ENCODE measurements at places on chromosomes 1 and 21.
A peak's percentile ranks its signal among the peaks of the same experiment; 100 is the strongest.

- DNase-seq, result no peak
These were observed 205.2 kb downstream of the ASTN1 start for GRCh38 chr1:176959191-176959820.

- DNase-seq, result no peak
These were observed 6.3 kb downstream of the AP4B1 start for GRCh38 chr1:113898241-113898814.

DNA sequence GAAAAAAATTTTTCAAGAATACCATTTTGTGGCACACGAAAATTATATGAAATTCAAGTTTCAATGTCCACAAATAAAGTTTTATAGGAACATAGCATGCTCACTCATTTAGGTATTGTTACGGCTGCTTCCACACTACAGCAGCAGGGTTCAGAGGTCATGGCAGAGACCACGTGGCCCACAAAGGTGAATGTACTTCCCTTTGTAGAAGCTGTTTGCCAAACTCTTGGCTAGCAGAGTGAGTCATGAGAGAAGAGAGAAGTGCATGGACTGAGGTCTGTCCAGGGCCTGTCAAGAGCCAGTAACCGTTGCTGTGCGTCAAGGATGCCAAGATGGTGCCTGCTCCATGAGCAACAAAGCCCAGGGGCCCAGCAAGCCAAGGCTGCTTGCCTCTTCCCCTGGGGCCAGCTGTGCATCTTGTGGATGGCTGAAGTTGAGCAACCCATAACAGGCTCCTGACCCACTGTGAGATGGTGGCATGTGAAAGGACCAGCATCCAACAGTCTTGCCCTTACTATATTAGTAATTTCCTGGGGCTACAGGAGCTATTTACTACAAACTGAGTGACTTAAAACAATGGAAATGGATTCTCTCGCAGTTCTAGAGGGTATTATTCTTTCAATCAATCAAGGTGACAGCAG lies 64.8 kb upstream of the ATP5PO start:
- DNase-seq, result no peak

DNA sequence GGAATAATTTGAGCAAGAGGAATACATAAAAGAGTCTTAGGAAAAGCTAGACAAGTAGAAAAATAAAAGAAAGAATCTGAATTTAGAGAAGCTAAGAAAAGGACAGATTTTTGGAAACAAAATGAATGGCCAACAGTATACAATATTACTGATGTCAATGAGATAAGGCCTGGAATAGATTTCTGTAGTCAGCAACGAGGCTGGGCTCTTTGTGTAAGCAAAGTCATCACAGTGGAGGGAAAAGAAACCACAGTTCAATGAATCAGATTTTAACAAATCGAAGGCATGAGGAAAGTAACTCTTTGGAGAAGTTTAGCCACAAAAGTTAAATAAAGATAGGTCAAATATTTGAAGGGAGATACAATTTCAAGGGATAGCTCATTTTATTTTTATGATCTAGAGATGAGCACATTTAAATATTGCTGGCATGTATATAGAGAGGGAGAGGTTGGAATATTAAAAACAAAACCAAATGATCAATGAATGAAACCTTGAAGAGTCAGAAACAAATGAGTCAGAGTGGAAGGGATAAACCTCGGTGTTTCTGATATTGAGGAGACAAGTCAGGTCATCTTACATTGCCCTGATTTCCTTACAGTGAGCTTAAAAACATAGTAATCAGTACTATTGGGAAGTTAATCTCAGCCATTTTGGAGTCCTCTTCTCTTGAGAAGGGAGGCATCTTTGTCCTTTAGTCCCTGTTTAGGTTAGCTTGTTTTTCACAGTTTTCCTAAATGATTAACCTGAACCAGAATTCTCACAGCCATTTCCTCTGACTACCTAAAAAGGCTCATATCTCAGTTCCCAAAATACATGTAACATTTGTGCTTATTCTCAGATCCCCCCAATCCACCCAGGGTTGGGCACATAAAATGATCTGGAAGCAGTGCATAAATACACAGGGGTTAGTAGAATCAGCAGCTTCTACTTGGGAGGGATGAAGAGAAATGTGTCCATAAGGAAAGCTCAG lies 620.0 kb upstream of the B3GALT2 start:
- DNase-seq, result no peak

DNA sequence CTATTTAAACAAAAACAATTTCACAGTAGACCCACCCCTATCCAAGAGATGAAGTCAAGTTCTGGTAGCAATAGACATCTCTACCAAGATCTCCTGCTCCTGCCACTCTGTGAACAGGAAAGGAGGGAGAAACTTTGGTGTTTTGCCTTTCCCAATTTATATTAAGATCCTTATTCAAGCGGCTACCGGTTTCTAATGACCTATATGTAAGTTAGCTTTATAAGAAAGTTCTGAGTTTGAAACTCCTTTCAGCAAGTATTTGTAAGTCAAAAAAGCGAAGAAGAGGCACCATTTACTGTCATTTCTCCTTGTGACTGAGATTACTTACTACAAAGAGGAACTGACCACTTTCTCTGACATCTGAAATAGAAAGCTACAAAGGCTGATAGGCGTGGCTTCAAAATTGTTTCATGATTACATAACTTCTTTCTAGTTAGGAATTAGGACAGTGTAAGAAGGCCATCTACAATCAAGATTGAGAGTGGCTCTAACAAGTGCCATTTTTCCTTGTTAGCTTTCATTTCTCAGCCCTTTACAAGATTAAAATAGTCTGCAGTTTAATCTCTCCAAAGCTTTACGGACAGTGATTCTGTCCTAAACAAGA lies at the start of gene MNDA:
TSS of gene MNDA (plus strand) at position 448 of the 604 bp plus-strand sequence. CDS start 10,803 bp downstream, outside the sequence.
- DNase-seq, result no peak

DNA sequence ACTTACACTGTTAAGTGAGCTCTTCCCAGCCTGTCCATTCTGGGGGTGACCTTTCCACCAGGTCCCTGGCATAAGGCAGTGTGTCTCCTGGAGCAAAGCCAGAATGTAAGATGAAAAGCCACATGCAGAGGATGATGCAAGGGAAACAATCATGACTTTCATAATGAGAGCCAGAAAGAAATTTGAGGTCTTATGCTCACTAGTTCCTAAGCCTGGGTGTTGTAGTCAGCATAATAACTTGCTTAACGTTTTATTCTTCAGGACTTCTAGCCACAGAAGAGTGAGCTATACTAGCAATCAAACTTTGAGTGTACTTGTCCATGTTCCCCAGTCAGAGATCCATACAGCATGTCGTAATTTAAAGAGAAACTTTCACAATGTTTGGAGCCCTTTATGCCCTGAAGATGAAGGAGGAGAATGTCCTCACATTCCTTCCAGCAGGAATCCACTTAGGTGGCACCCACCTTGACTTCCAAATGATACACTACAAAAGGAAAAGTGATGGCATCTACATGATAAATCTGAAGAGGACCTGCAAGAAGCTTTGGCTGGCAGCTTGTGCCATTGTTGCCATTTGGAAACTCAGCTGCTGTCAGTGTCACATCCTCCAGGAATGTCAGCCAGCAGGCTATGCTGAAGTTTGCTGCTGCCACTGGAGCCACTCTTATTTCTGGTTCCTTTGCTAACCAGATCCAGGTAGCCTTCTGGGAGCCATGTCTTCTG lies 60.5 kb upstream of the FOXD3 start:
- DNase-seq, result peak; percentile 1

DNA sequence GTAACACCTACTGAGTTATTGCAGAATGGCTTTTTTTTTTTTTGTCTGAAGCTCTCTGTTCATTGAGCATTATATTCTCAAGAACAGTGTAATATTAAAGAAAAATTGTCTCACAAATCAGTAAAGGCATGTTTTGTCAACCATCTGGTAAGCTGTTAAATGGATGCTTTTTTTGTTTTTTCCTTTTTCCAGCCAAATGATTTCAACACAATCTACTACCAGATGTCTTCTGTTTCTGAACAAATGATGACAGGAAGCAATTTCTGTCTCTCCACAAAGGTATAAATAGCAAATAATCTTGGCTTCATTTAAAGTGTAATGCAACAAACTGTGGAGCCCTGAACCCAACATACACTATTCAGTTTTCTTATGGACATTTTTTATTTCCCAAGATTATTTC lies 78.6 kb upstream of the RGS2 start:
- no peak for DNase-seq

- no peak for DNase-seq
These were observed 72.0 kb upstream of the VAV3 start for GRCh38 chr1:108036796-108037562.

DNA sequence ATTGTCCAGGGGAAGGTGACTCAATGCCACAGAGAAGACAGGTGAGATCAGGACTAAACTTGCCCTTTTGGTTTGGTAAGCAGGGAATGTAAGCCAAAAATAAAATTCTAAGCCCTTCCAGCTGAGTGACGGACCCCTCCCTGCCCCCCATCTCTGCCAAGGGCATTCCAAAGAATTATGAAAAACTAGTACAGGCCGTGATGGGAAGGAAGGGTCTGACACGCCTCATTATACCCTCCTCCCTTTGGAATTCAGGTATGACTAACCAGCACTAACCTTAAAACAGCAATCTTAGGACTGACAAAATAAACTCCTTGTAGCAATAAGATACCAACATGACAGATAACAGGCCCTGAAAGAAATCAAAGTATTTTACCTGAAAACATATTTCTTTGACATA lies 99.6 kb downstream of the GABPA start:
- no peak for DNase-seq

DNA sequence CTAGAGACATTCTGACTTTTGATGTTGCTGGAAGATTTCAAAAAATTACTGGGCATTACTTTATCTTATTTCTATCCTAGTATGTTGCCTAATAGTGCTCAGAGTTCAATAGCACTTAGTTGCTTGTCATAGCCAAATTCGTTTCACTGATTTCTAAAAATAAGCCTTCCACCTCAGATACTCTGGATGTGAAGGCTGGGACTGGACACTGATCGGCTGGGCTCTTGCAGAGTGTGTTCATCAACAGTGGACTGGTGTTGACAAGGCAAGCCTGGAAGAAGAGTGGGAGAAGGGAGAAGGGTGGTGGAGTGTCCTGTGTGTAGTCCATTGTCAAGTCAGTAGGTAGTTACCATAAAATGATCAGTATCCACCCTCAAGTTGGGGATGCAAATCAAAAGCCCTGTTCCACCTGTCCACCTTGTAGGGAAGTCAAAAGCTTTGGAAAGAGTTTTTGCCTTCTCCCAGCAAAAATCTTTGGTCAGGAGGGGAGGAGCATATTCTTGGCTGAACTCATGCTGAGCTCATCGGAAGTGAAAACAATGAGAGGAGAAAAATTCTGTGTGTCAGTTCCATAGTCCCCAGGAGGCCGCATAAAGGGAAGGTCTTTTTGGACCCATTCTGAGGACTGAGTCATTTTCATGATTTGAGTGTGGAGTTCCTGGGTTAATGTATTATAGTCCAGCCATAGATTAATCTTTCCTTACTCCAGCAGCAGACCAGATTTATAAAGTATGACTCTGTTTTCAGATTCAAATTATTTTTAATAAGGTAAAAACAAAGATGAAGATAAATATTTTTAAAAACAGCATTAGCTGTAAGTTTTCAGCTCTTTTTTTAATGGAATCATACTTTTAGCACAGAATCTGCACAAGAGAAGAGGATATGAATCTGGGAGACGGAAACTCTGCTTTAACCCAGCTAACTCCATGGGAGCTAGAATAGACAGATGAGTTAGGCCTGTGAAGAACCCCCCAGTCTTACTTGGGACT lies 99.5 kb upstream of the BMP8A start:
- DNase-seq, result peak; percentile 56

- no peak for DNase-seq
These were observed 609 bp downstream of the RWDD2B start for GRCh38 chr21:29018540-29018939.

DNA sequence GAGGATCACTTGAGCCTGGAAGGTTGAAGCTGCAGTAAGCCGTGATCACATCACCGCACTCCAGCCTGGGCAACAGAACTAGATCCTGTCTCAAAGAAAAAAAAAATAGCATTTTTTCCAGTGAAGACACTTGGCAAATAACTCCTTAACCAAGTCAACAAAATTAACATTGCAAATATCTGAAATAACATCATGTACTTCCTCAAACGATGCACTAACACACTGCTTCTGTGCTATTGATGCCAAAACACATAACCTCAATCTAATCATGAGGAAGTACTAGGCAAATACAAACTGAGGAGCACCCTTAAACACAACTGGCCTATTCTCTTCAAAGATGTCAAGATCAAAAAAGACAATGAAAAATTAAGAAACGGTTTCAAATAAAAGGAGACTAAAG lies 32.3 kb downstream of the PABPC4 start:
- DNase-seq, result no peak

DNA sequence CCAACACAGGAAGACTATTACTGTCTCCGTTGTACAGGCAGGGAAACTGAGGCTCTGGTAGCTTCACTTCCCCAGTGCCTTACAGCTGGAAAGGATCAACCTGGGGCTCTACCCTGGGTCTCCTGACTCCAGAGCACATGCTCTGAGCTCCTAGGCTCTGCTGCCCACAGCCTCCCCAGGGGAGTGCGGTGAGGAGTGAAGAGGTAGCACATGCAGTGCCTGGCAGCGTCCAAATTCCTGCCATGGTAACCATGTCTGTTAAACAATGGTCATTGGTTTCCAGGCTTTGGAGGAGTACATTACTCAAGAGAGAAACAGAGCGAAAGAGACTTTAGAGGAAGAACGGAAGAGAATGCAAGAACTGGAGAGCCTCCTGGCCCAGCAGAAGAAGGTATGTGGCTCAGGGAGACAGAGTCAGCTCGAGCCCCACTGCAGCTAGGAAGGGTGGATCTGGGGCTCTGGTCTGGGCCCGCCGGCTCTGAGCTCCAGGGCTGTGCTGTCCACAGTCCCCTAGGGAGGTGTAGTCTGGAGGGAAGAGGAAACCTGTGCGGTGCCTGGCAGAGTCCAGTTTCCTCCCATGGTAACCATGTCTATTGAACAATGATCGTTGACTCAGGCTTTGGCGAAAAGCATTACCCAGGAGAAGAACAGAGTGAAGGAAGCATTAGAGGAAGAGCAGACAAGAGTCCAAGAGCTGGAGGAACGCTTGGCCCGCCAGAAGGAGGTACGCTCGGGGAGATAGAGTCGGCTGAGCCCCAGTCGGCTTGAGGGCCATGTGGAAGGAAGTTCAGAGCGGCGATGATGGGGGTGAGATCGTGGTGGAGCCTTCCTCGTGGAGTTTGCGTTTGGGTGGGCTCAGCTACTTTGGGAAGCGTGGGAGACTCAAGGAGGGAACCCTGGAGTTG lies 64.6 kb upstream of the EFHD2 start:
- no peak for DNase-seq

DNA sequence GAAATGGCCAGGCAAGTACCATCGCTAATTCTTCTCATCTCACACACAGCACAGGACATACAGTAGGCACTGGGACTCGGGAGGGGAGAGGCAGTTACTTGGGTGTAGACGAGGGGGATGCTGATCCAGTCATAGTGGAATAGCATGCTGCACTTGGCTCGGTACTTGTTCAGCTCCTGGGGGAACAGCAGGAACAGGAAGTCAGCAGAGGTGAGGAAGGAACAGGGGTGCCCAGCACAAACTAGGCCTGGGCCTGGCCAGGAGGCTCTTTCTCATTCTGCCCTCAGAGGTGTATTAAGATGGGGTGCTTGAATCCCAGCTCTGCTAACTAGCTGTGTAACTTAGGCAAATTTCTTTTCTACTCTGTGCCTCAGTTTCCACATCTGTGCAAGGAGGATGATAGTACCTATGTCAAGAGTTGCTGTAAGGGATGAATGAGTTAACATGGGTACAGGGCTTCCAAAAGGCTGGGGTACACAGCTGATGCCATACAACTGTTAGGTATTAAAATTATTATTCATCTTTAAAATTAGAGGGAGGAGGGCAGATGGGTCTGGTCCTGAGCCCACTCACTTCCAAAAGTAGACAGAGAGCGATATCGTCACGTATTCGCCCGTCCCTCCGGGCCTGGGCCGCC lies 2.4 kb downstream of the BEST4 start:
- no peak for DNase-seq

All from HFF-Myc (cell line).